ENCODE measurements at places on chromosomes 6 and 20.

DNA sequence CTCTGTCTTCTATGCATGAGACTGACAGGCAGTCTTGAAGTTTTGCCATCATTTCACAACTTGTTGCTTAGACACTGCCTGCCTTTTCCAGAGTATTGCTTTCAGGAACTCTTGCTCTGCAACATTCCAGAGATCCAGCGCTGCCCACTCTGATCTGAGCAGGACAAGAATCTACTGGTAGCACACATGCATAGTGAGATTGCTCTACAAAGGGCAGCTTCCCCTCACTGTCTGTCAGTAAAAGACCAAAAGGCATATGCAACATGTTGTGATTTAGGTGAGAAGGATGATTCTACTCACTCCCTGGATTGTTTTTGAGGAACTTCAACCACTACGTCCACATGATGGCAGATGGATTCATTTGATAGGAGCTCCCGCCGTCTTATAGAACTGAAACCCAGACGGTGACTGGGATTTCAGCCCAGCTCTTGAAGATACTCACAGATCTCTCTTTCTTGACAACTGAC lies 259.1 kb downstream of the ARID1B start:
- DNase-seq: no peak

DNA sequence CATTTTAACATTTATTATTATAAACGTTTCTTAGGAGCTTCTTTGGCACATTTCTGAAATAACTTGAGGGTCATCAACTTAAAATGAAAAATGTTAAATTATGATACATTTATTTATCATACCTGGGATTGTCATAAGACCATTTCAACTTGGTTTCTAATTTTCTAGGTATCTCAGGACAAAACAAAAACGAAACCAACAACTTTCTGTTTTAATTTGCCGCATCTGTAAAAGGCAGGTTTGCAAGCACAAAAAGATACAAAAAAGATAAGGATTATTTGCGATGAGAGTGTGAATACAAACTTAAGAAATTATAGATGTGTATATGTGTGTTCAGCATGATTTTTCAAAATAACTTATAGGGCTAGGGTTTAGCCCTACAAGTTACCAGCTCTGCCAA lies 395.0 kb upstream of the RUNX2 start:
- no peak for DNase-seq

- DNase-seq: no peak
These were observed 5.6 kb upstream of the MYT1 start for GRCh38 chr20:64158346-64159285.

GRCh38 chr6:143939364-143939763 lies 68.7 kb downstream of the PLAGL1 start:
- no peak for DNase-seq

DNA sequence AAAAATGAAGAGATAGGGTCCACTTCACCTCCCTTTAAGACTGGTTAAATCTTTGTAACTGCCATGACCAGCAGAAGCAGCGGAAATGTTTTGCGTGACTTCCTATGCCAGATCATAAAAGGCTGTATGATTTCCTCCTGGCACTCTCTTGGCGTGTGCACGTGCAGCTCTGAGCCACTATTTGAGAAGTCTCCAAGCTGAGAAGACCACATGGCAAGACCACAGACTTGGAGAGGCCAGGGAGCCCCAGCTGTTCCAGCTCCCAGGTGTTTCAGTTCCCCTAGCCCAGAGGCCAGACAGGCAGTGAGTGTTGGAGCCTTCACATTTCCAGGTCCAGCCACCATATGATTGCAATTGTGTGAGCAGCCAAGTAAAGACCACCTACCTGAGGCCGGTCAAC lies 259.3 kb upstream of the RIN2 start:
- DNase-seq: no peak

DNA sequence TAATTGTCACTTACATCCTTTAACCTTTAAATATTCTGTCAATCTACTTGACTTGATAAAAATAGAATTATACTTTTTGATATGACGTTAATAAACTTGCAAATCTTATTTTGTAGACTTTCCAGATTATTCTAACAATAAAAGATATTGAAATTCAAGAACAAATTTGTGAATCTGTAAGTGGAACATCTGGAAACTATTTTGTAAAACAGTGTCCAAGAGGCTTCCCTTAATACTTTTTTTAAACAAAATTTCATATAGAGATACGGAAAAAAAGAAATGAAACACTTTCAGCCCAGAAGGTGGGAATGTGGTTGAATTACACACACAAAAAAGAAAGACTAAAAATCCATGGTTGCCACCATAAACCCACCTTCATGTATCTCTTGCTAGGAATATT lies 174.4 kb downstream of the COL19A1 start:
- DNase-seq: no peak

DNA sequence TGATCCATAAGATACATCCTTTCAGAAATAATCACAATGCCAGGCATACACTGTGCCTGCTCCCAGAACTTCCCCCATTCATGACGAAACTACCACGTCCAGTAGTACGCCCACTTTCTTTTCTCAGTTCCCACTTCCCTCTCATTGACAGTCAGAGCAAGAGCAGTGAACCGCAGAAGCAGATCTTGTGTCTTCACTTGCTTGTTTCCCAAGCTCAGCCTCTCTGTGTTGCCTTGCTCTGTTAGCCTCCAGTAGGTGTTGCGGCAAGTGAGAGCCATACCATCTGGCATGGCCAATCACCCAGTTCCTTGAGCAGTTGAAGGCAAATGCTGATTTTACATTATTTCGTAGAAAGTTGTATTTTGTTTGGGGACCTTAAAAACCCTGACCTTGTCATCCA lies 11.7 kb downstream of the UST start:
- DNase-seq: no peak

DNA sequence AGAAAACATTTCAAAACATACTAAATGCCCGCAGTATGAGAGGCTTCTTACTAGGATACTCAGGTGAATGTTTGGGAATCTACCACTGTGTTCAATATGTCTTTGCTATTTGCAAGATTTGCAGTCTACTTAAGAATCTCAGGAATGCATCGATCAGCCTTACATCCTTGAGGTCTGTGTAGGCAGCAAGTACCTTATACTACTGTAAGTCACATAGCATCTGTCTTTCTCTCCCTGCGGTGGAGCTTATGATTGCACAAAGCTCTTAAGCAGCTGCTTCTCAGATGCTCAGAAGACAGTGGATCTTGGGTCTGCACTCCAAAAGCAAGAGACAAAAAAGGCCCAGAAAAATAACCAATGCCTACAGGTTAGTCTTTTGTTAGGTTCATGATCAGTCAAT lies 21.4 kb downstream of the PCSK2 start:
- DNase-seq: no peak

DNA sequence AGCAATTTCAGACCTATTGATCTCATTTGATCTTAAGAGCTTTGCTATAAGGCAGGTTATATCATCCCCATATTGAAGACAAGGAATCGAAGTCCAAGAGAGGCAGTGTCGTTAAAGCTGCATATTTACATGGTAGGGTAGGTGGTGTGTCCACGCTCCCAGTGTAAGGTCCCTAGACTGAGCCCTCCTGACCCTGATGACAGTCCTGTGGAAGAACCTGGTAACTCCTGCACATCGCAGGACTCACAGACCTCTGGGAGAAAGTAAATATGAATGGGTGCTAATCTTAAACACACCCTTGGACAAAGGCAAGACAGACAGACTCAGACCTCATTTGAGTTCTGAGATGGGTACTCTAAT lies 602 bp upstream of the HLA-DPB1 start:
- no peak for DNase-seq

DNA sequence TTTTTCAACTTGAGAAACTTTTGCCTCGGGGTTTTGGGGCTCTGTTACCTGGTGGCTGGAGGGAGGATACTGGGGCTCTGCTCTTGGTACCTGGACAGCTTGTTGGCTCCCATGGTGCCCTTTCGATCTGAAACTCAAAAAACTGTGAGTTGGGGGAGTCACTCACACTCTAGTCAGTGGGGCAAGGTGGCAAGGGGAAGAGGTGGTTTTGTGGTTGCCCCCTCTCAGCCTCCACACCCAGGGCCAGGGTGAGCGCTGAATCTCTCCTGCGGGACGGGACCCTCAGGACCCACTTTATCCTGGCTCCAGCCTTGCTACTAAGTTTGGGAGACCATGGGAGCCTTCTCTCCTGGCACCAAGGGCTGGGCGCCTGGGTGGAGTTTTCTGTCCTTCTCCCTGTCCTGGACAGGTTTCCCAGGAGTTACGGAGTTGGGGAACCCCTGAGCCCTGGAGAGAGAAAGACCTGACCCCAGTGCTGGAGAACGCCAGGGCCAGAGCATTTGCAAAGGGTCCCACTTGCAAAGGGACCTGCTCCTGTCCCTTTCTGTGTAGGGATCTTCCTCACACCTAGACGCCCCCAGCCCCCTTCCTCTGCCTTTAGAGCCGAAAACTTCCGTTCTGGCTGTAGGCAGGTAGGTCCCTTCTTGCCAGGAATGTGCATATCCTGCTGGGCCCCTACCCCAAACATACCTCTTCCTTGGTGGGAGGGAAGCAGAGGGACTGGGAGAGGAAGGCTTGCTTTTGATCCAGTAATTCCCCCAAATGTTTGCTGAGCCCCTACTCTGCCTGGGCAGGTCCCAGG lies 2.9 kb downstream of the FOXP4 start:
- DNase-seq: no peak

DNA sequence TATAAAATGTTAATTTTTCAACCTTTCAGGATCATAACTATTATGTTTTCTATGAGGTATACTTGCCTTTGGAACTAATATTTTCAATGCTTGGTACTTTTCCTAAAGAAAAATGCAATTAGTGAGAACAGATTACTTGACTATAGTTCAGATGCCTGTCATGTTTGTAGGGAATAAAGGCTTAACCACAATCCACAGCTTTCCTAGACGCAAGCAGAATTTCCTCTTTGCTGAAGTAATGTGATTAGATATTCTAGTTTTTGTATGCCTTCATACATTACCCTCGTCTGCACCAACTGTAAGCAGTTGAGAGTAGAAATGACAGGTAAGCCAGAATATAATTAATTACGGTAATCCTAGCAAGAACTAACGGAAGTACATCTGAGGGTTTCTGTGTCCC lies 581.4 kb upstream of the MMS22L start:
- DNase-seq: no peak

GRCh38 chr6:159012201-159012600 lies 12.2 kb upstream of the RSPH3 start:
- no peak for DNase-seq

GRCh38 chr20:37291724-37292126 lies 2.3 kb downstream of the MANBAL start:
- DNase-seq: no peak

- DNase-seq: no peak
These were observed 12.2 kb upstream of the CDKN1A start for GRCh38 chr6:36666287-36666686.

DNA sequence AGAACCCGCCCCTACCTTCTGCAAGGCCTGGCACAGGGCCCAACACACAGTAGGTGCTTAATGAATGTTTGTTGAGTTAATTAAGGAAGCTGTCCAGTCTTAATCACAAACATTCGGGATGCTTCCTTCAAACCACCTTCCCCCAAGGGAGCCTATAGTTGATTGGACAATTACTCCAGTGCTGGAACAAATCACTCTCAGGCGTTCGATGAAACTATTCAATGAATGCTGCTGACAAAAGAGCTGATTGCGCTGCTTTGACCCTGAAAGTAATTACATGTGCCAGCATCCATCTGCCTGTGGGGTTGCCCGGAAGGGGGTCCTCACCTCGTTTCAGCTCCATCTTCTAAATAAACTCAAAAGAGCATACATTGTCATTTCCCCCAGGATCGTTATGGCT lies 112.0 kb upstream of the SRSF6 start:
- no peak for DNase-seq

DNA sequence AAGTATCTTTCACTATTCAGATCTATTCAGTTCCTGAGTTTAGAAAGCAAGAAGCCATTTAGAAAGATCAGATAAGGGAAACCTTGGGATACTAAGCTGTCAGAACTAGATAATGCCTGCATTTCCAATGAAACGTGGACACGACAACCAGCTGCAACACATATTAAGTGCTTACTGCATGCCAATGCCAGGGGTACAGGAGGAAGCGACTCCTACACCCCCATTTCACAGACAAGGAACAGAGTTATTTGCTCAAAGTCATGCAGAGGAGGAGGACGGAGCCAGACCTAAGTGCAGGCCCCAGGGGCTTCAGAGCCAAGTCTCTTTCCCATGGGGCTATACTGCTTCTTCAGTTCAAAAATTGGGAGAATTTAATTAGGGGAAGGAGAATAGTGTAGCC lies 62.4 kb downstream of the PREX1 start:
- no peak for DNase-seq

Measured in stimulated activated CD4-positive, alpha-beta T cell treated with anti-CD3 and anti-CD28 coated beads, TNF-alpha, amount 100 ng/mL, for 24 hours (primary cell).